Stimulated activated CD4-positive, alpha-beta T cell treated with anti-CD3 and anti-CD28 coated beads, Interleukin-1b, Interleukin-23, amount 100 ng/mL, for 48 hours (primary cell): ENCODE measurements at places on chromosomes 12 and 14.

DNA sequence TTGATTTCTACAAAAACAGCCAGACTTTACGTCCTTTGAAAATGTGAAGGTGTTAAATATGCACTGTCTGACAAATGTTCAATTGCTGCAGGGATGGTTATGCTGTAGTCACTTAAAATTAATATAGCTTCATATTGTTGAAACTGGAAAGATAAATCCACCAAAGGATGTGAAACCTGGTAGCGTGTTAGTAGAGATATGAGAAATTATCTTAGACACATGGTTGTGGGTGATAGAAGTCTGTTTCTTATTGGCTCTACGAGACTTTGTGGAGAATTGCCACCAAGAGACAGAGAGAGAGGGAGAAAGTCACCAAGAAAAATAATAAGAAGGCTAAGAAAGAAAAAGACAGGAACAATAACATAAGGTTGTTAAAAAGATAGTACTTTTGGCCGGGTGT is 2.6 kb upstream of the CAPRIN2 start:
- no peak for DNase-seq

DNA sequence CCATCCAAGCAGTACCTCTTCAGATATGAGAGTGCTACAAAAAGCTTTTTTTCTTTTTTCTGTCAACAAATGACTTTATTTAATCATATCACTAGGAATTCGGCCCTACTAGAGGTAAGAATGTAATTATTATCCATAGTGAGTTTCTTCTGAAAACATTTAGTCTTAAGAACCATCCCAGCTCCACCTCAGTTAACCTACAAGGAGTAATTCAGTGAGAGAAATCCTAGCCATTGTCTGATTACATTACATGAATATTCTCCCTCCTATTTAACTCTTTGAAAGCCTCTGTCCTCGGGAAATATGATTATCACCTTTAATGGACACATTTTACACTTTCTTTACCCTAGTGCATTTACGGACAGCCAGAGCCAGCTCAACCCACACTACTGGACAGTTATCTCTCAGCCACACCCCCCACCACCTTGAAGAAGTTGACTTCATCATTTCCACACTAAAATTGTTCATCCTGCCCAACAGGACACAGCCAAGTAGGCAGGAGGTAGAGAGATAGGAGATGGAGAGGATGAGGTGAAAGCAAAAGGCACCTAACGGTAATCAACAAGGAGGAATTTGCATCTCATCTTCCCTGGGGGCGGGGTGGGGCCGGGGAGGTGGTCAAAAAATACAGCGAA is 1.3 kb downstream of the PPFIA2 start:
- no peak for DNase-seq

DNA sequence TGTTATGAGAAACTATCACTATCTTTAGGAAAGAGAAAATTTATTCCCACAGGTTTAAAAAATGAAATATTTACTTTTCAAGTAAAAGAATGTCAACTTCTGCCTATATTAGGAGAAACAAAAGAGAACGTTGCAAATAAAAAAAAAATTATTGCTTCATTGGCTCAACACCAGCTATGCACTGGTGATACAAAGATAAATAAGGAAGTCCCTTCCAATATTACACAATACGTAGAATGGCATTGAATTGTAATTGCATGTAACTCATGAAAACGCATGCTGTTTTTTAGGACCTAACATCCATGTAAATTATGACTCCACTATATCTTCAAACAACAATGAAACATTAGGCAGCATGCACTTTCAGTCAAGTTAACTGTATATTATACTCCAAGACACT is 56.4 kb upstream of the RERGL start:
- no peak for DNase-seq

DNA sequence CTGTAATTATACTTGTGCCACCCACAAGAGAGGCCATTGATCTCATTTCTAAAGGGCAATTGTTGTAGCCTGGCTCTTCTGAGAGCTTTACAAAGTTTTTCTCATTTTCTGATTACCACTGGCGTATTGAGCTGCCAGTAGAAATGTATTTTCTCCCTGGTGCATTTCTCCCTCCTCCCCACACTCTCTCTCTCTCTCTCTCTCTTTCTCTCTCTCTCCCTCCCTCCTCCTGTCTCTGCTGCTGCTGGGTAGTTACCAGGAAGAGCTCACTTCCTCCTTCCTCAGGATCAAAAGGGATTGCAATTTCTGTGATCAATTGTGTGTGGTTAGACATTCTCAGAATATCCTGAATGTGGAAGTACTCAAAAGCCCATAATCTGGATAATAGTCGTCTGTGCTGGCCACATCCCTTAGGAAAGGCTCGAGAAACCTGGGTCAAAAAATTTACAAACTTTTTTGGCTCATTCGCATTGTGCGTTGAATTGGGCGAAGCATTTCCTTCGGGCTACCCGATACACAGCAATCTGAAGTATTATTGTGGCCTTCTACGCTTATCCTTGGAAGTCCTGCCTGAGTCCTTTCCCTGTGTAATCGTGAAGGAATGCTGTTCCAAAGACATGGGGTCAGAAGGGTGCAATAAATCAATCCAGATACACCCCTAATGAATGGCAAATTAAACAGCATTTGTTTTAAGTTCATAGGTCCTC is 254.8 kb downstream of the MSRB3 start:
- DNase-seq: no peak

GRCh38 chr12:42422785-42423184 is 96.8 kb downstream of the PPHLN1 start:
- DNase-seq: no peak

- no peak for DNase-seq
These were observed 10.7 kb downstream of the UBE3B start for GRCh38 chr12:109488051-109488665.

DNA sequence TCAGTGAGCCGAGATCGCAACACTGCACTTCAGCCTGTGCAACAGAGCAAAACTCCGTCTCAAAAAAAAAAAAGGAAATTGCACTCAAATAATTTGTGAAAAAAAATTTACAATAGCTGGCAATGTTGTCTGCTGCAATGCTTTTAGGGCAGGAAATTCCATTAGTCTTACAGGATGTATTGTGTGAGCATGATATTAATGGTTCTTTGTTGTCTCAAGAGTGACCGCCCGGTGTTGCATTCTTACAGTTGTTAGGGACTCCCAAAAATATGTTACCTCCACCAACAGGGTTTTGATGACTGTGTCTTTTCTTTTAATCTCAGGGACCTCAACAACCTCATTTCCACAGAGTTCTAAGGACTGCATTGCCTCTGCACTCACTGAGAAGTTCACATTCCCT is 44.8 kb downstream of the PZP start:
- DNase-seq: no peak

- no peak for DNase-seq
These were observed 7.0 kb downstream of the CKAP4 start for GRCh38 chr12:106240821-106241220.
